ENCODE measurements at places on chromosomes 7 and 10.

- DNase-seq = no peak
Measured at GRCh38 chr10:14736600-14737081, 38.1 kb downstream of the FAM107B start.

DNA sequence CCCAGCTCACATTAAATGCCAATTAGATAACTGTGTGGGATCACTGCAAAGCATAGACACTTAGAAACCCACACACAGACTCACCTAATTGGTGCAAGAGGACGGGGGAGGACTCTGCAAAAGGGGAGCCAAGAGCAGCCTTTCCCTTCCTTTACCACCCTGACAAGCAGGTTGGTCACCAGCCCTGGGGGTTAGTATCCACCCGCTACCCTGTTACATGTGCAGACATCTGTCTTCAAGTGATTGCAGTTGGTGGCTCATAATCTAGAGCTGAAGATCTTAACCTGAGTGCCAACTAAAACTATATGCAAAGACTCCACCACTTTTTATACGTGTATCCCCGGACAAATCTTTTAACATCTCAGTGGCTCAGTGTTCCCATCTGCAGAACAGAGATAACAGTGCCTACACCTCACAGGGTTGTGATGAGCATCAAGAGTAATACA, 56.9 kb downstream of the SORBS1 start:
- no peak for DNase-seq

DNA sequence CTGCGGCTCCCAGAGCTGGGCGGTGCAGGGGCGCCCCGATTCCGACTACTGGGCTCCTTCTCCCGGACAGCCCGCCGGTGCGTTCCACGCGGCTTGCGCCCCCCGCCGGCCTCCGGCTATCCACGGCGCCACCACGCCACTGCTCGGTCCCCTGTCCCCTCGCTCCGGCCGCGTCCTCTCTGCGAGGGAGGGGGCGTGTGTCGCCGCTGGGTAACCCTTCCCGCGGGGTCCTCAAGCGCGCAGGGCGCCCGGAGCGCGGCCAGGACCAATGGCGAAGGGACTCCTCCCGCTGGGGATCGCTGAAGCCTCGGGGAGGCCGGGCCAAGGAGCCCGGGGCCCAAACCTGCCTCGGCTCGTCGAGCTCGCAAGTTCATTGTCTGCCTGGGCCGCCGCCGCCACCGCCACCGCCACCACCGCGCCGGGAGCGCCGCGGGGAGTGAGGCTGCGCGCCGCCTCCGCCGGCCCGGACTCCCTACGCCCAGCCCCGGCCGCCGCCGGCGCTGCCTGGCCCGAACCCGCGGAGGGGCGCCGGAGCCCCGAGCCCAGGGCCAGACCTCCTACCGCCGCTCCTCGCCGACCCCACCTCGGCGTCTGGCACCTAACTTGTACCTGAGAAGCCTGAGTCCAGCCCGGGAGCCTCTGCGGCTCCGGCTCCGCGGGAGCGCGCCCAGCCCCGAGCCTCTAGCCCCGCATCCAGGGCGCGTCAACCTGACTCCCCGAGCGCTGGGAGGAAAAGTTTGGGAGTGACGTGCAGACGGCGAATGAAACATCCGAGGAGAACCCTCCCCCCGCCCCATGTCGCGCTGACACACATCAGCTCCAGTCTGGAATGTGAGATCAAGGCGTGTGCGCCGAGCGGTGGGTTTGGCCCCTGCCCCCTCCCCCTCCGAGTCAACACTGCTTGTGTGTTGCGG, at the start of gene CHST15:
TSS of gene CHST15 (minus strand) at position 739 of the 914 bp plus-strand sequence. CDS start 47,386 bp downstream, outside the sequence.
- no peak for DNase-seq

- no peak for DNase-seq
Measured at GRCh38 chr10:43945094-43945730, 296.5 kb upstream of the ZNF32 start.

GRCh38 chr7:111045449-111045848, 45.5 kb upstream of the LRRN3 start:
- DNase-seq = no peak

Data from COR-L47 (cell line).